ENCODE measurements at places on chromosomes 7 and 10.

DNA sequence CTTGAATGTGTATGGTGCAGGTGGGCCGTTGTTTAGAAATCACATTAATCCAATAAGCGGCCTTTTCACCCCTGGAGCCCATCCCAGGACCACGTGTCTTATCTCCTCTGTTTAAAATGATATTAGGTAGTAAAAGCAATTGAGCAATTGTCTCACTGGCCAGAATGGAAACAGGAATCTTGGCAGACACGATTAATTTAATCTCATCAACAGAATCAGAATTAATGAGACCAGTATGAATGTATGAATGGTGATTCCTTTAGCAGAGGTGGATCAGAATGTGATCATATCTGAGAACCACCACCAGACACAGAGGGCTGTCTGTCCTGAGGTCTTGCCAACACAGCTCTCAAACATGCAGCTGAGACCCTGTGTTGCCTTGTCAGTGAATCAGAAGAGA is 1591.4 kb downstream of the REEP3 start:
- no peak for DNase-seq

DNA sequence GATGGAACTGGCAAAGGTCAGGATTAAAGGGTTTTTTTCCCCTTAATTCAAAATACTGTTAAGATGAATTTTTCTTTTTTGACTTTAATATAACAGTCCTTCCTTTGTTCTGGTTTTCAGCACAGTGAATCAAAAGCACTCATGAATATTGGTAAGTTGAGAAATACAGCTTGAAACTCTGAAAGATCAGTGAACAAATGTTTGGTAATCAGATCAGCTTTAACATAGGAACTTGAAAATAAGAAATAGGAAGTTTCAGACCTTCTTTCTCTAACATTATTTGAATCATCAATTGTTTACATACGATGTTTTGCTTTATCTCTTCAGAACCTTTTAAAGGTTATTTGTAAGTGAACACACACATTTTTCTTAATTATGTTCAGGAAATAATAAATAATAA is 90.5 kb downstream of the SGMS1 start:
- no peak for DNase-seq

- no peak for DNase-seq
Observed at GRCh38 chr10:76892766-76893479, 744.7 kb downstream of the KCNMA1 start.

- no peak for DNase-seq
Observed at GRCh38 chr7:73817121-73817520, 13.7 kb upstream of the CLDN4 start.

GRCh38 chr7:3753868-3754267 is 452.8 kb downstream of the SDK1 start:
- DNase-seq = no peak

- DNase-seq = no peak
Observed at GRCh38 chr7:16702441-16702840, 51.1 kb upstream of the TSPAN13 start.

GRCh38 chr7:47594406-47594805 is 12.5 kb upstream of the TNS3 start:
- DNase-seq = no peak

GRCh38 chr7:80679921-80680907 is 41.8 kb downstream of the CD36 start:
- no peak for DNase-seq

GRCh38 chr7:132576721-132577085 is 433 bp upstream of the PLXNA4 start:
- DNase-seq = no peak

- no peak for DNase-seq
Observed at GRCh38 chr7:140312141-140312846, 86.0 kb downstream of the SLC37A3 start.

DNA sequence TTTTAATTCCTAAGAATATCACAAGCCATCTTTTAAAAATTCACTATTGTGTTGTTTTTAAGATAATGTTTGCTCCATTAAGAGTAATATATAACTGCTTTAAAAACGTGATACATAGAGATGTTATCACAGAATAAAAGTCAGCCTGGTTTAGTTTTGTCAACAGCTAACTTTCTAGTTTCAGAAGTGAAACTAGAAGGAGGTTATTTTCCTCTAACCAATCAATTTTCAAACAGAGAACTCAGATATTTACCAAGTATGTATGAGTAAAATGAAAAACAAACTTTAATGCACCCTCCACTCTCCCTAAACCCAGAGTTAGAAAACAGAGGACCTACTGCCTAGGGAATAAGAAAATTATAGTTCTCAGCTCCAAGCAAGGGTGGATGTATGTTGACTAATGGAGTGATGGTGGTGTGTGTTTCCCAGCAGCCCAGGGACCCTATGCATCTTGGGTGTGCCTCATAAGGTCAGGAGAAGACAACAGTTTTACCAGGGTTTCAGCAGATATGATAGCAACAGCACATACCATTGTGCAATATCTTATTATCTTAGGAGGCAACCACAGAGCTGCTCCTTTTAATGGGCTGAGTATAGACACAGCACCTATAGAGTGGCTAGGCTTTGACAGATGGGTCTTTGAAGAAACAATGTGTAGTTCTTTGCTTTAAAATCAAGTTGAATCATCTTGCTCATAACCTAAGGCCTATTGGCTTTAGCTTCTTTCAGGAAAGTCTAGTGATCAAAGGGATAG is 58.4 kb downstream of the PTPRZ1 start:
- no peak for DNase-seq

DNA sequence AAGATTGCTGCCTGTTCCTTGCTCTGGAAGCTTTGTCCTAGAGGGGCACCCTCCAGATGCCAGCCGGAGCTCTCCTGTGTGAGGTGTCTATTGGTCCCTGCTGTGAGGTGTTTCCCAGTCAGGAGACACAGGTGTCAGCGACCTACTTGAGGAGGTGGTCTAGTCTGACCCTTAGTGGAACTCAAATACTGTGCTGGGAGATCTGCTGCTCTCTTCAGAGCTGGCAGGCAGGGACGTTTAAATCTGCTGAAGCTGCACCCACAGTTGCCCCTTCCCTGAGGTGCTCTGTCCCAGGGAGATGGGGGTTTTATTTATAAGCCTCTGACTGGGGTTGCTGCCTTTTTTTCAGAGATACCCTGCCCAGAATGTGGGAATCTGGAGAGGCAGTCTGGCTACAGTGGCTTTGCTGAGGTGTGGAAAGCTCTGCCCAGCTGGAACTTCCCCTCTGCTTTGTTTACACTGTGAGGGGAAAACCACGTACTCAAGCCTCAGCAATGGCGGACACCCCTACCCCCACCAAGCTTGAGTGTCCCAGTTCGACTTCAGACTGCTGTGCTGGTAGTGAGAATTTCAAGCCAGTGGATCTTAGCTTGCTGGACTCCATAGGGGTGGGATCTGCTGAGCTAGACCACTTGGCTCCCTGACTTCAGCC is 119.2 kb downstream of the PPP1R9A start:
- DNase-seq = no peak

Data from stimulated activated CD8-positive, alpha-beta memory T cell treated with anti-CD3 and anti-CD28 coated beads, Interleukin-4, amount 100 ng/mL, for 24 hours (primary cell).